ENCODE measurements at places on chromosomes 13 and 19.

DNA sequence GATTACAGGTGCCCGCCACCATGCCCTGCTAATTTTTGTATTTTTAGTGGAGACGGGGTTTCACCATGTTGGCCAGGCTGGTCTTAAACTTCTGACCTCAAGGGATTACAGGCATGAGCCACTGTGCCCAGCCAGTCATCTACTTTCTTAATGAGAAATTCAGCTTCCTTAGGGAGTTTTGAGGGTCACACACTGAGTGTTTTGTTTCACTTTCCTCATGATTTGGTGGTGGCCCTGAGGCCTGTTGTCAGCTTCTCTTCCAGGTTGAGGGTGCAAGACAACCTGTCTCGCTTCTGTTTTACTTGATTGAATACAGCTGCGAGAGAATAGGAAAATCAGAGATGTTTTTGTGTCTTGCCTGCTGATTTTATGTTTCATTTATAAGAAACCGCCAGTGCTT is 9.9 kb downstream of the FRY start:
- no peak for DNase-seq

GRCh38 chr19:8161135-8161646 is 11.8 kb upstream of the FBN3 start:
- DNase-seq = no peak

GRCh38 chr19:38278751-38279150 is 14.4 kb downstream of the SPINT2 start:
- DNase-seq = no peak

- no peak for DNase-seq
These were observed 13.2 kb downstream of the SPART start for GRCh38 chr13:36332986-36333385.

GRCh38 chr13:89970353-89970709 is 1377.2 kb upstream of the MIR17HG start:
- DNase-seq = no peak

DNA sequence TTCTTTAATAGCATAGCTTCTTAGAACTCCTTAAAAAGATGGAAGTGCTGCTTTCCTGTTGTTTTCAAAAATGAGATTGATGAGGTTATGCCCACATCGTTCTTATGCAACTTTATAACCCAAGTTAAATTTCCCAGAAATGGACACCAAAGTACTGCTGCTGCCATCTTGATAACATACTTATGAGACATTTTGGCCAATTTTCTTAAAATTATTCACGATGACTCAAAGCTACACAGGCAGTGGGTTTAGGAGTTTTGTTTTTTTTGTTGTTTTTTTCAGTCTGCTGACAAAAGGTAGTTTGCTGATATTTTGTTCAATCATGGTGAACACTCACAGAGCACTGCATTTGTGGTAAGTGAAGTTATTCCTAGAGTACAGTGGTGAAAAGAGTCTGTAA is 54.9 kb upstream of the RFC3 start:
- DNase-seq = no peak
